ENCODE measurements at places on chromosomes 7 and 10.

GRCh38 chr7:96144260-96144526 lies 177.7 kb downstream of the SLC25A13 start:
- no peak for DNase-seq

- no peak for DNase-seq
Measured at GRCh38 chr7:121366852-121367431, 29.2 kb downstream of the FAM3C start.

DNA sequence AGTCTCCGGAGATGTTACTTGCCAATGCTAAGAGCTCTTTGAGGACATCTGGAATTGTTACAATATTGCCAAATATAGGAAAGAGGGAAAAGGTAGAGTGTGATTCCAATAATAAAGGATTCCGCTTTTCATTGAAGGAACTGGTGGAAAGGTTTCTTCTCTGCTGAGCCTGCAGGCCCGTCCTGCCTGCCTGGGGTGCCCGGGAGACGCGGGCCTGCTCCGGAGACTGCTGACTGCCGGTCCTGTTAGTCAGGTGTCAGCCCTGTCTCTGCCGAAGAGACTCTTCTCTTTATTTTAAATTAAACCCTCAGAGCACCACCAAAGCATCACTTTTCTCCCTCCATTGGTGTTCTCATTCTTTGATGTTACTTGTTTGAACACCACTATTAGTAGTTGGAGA lies 2.2 kb downstream of the EGFR start:
- no peak for DNase-seq

DNA sequence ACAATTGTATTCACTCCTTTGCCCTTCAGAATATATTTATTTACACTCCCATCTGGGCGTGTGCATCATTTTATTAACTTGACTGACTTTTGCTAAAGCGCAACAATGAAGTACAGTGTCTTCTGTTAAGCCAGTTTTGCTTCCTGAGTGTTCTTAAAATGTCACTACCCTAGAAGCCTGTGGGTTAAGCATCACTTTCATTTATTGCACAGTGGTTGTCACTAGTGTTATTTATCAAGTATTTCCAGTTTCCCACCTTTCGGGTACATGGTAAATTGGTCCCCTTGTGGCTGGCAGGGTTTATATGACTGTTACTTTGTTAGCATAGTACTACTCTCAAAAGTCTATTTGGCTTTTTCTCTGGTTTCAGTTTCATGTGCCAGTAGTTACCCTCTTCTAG lies 3.3 kb downstream of the HILPDA start:
- DNase-seq = no peak

DNA sequence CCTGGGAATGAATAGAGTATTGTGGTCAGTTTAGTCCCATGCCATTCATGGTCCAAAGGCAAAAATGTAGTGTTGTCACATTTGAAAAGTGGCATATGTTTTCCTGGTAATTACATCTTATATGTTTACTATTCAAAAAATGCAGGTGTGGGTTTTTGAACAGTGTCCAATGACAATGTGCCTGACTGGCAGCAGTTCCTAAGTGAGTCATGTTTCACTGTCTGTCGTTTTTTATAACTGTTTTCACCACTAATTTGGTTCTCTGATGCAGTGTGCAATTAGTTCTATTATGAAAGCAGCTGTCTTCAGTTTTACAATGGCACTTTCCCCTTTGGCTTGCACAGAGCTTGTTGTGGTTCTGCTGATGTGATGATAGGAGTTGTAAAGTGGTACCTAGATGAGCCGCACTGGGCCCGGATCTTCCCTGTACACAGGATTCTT lies 162.3 kb downstream of the SEM1 start:
- DNase-seq = no peak

DNA sequence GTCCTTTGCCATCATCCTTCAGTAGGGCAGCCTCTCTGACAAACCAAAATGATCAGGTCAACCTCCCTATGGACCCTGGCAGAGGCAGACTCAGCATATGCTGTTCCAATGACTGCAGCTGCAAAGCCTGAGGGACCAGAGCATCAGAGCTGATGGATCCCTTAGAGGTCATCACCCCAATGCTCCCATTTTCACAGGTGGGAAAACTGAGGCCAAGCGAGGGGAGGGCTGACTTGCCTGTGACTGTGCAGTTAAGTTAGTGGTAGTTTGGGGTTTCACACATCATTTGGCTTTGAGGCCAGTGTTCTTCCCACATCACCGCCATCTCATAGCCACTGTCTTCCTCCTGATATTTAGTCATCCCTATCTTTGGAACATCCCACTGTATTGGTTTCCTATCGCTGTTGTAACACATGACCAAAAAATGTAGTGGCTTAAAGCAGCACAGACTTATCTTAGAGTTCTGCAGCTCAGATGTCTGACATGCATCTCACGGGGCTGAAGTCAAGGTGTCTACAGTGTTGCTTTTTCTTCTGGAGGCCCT lies 69.3 kb upstream of the PDZD8 start:
- DNase-seq = no peak

GRCh38 chr10:64571056-64571455 lies 1049.9 kb downstream of the REEP3 start:
- DNase-seq = no peak

DNA sequence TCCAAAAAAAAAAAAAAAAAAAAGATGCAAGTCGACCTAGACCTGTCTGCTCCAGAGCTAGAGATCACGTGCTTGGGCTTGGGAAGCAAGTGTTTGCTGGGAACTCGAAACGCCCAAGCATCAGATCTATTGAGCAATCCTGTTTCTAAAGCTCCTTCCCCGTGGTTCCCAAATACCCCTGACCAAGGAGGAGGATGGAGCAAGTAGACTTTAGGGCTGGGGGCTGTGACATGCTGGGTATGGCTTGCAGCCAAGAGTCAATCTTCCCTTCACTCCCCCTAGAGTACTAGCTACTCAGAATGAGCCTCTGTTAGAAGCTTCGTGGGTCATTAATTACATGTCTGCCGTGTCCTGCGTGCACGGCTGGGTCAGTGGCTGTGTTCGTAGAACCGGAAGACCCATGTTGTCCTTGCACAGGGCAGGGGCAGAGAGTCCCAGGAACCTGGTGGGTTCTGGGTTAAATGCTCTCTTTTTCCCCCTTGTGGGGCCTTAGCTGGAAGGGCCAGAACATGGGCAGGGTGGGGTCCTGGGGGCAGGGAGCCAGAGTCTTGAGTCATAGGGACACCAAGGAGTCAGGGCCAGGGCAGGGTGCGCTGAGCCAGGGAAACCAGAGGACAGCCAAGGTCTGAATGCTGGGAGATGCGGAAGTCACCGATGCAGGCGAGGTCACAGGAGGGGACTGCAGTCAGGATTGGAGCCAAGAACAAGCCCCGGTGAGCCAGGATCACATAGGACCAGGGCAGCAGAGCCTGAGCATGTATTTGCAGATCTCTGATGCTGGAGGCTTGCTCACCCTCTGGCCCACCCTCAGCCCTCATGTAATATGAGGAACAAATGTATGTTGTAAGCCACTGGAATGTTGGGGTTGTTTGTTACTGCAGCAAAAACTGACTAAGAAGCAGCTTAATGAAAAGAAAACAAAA lies 34.6 kb upstream of the TPST1 start:
- no peak for DNase-seq

DNA sequence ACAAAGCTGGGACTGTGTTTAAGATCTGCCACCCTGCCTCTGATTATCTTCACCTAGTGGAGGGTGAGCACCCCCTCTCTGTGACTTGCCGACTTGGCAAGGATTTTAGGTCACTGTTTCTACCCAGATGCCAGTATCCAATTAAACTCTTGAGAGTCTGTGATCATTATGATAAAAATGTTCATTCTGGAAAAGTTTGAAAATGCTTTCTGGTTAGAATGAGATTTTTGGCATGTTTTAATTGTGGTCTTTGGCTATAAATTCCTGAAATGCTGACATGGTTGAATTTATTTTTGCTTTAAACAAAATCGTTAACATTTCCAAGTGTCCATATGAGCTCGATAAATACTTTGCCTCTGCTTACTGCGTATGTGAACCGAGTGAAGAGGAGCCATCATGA lies 221.4 kb downstream of the BICC1 start:
- DNase-seq = no peak

DNA sequence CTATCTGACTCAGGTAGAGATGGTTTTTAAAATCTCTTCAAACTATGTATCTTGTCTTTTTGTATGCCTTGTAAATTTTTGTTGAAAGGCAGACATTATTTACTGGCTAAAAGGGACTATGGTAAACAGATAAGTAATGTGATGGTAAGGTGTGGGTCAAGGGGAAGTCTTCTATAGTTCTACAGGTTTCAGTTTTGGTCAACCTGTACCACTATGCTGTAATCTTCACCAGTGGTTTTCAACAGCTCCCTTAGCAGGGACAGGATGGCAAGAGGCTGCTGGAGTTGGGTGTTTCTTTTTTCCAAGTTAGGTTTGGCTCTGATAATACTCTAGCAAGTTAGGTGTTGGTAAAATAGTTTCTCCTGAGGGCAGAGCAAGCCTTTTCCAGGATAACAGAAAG lies 32.7 kb upstream of the FZD8 start:
- DNase-seq = no peak

- DNase-seq = no peak
Measured at GRCh38 chr7:37284285-37284684, 164.4 kb downstream of the ELMO1 start.

GRCh38 chr7:3558400-3558799 lies 257.3 kb downstream of the SDK1 start:
- DNase-seq = no peak

DNA sequence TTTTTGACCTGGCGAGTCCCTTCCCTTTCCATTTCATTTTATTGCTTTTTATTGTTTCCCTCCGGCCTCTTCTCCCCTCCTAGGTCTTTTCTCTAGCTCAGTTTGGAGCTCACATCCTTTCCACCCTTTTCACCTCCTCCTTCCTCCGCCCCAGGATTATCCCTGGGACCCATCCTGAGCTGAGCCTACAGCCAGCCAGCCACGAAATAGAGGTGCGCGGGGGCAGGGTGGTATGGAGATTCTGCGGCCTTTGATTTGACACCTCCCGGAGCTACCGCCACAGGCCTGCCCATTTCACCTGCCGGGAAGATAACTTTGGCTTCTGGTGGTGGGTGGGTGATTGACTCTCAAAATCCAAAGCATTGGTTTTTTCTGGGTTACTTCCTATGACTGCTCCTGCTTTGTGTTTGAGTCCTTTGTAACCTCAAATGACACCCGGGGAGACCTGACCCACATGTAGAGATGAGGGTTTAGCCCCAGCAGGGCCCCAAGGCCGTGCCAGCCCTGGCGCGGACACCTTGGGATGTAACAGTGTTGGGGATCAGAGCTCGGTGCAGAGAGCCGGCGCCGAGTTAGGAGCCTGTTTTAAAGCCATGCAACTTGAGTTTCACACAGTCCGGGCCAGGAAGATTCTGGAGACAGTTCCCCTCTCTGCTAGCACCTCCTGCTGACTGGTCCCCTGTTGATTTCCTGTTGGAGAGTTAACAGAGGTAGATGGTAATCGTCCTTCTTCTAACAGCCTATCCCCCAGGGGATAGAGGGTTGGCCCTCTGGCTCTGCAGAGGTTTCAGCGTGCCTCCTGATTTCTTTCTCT lies 1.5 kb downstream of the DUSP5 start:
- peak; percentile 79 for DNase-seq

- no peak for DNase-seq
Measured at GRCh38 chr10:120945801-120946302, 94.7 kb downstream of the WDR11 start.

DNA sequence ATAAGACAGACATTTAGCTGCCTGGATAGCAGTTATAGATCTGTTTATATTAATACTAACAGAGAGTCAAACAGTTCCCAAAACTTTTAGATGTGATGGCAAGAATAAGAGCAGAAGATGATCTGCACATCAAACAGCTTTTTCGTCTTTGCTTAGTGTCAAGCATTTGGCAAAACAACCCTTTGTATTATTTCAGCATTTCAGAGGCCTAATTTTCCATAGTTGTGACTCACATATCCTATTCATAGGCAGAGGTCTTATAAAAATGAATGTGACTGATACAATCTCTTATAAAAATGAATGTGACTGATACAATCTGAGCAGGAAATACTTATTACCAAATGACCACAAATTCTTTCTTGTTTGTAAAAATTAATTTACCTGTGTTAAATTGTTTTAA lies 71.2 kb downstream of the LRRTM3 start:
- DNase-seq = no peak

DNA sequence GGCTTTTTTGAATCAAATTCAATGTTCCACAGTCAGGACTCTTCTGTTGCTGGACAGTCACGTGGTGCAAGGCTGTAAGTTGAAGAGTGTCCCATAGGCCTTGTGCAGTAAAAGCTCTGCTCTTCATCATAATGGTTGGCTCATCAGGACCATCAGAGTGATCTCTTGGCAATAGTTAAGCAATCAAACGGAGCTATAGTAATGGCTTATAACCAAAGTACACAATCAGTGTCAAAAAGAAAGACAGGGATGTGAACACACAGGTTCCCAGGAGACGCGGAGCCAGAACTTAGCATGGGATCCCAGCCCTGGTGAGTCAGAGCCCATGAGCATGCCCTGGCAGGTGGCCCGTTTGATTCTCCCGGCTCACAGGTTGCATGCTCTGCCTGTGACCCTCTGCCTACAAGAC lies 10.8 kb upstream of the GPNMB start:
- no peak for DNase-seq

DNA sequence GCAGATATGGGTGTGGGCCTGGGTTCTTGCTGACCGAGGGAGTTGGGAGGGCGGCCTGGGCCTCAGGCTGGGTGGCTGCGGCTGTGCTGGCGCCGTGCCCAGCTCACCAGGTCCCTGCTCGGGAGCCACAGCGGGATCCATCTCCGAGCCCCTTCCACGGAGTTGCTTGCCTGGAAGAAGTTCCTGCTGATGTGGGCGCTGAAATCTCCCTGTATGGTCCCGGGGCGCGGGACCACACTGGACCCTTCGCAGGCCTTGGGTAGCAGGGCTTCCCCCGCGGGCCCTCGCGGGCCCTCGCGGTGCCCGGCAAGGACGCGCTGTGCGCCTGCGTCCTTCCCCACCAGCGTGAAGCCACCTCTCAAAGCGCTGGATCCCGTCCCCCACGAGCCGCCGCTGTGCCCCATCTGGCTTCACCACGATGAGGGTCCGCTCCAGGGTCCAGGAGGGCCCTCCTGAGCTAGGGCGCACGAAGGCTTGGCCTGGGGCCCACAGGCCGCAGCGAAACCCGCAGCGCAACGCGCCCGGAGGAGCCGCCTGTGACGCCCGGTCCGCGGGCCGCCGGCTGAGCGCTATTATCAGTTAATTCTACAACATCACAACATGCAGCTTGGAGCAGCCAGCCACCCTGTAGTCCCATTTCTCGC lies 31.5 kb downstream of the RAB19 start:
- no peak for DNase-seq

- DNase-seq = no peak
Measured at GRCh38 chr10:108801775-108802517, 1121.4 kb downstream of the XPNPEP1 start.

DNA sequence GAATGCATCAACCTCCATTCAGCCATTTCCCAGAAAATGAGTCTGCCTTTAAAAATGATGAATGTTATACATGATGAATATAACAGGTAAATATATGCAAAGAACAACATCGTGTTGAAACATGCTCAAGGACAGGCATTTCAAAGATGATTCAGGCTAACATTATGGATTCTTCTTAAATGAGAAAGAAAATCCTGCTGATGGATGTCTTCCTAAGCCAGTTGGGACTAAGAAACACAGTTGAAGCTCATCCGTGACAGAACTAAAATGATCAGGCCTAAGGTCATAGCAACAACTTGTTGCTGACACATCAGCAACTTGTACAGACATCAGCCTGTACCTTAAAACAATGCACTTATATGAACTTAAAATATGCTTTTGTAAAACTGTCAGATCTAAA lies 267.9 kb downstream of the MAGI2 start:
- no peak for DNase-seq

Measured in activated CD8-positive, alpha-beta memory T cell treated with anti-CD3 and anti-CD28 coated beads for 24 hours (primary cell).